ENCODE measurements at places on chromosomes 3 and 15. TPM values are rescaled to one million over a fixed set of nuclear protein-coding genes. Genes with fewer than 3 reads are reported as not detected.

The AHSG gene
- 0.45 TPM for polyA plus RNA-seq

The DNAJA4 gene
- 77.5 TPM for polyA plus RNA-seq

- DNase-seq, result no peak
Observed at GRCh38 chr3:37183375-37183831, 9.0 kb upstream of the LRRFIP2 start.

DNA sequence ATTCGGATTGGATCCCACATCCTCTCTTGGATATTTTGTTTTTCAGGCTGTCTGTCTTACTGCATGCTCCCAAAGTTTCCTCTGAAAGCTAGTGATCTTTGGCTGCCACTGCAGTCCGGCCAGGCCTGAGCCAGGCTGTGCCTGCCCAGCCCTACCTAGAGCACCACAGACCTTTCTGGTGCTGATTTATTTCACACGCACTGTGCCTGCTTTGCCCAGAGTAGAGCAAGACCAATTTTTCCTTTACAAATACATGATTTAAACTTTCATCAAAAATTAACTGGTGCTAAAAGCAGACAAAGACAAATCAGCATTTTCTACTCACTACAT is 28.0 kb upstream of the NDUFB4 start:
- no peak for DNase-seq

Measured in hindlimb muscle (tissue), 1 donor.